Pons (tissue), 1 donor: ENCODE measurements at places on chromosomes 4 and X.
A peak's percentile ranks its signal among the peaks of the same experiment; 100 is the strongest.

DNA sequence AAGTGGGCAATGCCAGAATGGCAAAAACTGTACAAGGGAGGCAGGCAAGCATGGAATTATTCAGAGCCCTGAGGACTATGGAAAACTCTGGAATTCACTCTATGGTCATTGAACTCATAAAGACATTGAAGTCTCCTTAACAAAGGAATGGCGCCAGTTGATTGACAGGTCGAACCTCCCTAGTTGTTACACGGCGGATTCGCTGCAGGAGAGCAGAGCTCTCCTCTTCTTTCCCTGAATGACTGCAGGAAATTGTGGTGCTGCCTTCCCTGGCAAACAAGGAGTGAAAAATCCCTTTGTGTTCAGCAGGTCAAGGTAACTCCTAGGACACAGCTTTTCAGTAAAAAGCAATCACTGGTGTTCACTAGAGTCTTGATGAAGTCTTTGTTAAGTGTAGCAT, 732.8 kb upstream of the FRG1 start:
- DNase-seq: no peak

- DNase-seq: no peak
Measured at GRCh38 chr4:18021470-18021719, 160 bp downstream of the LCORL start.

- DNase-seq: peak; percentile 5
Measured at GRCh38 chr4:8101213-8102075, 57.2 kb downstream of the ABLIM2 start.

GRCh38 chr4:73230865-73231517, 27.6 kb downstream of the ANKRD17 start:
- DNase-seq: no peak

GRCh38 chrX:78659955-78660354, 827 bp upstream of the RTL3 start:
- DNase-seq: no peak

- no peak for DNase-seq
Measured at GRCh38 chr4:172683021-172683420, 485.6 kb upstream of the GALNT7 start.

- no peak for DNase-seq
Measured at GRCh38 chr4:137427411-137427810, 104.9 kb downstream of the PCDH18 start.

GRCh38 chr4:146567396-146567795, 45.7 kb upstream of the SLC10A7 start:
- DNase-seq: no peak

- DNase-seq: peak; percentile 72
Measured at GRCh38 chrX:1661048-1661921, 46.4 kb downstream of the ASMT start.

- DNase-seq: no peak
Measured at GRCh38 chrX:153459986-153460385, 10.4 kb downstream of the HAUS7 start.

DNA sequence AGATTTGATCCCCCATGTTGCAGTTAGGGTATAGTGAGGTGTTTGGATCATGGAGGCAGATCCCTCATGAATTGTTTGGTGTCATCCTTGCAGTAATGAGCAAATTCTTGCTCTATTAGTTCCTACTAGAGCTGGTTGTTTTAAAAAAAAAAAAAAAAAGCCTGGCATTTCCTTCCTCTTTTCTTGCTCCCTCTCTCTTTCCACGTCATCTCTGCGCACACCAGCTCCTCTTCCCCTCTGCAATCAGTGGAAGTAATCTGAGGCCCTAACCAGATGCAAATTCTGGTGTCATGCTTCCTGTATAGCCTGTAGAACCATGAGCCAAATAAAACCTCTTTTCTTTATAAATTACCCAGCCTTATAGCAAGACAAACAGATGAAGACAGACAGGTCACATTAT, 24.5 kb downstream of the WDR17 start:
- no peak for DNase-seq

DNA sequence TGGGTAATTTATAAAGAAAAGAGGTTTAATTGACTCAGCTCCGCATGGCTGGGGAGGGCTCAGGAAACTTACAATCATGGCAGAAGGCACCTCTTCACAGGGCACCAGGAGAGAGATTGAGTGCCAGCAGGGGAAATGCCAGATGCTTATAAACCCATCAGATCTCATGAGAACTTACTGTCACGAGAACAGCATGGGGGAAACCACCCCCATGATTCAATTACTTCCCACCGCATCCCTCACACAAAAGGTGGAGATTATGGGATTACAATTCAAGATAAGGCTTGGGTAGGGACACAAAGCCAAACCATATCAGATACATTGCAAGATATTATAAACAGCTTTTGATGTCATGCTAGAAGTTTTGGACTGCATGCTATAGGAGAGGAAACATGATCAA, 204.3 kb downstream of the VEGFC start:
- DNase-seq: no peak

- DNase-seq: no peak
Measured at GRCh38 chr4:1237981-1238675, 10.8 kb downstream of the CTBP1 start.

- DNase-seq: no peak
Measured at GRCh38 chr4:155974996-155975395, 21.3 kb upstream of the CTSO start.

GRCh38 chr4:23441530-23442069, 448.2 kb downstream of the PPARGC1A start:
- no peak for DNase-seq

GRCh38 chrX:13482746-13483541, 86.5 kb upstream of the EGFL6 start:
- DNase-seq: no peak

- no peak for DNase-seq
Measured at GRCh38 chrX:18619288-18619687, 52.6 kb downstream of the RS1 start.

DNA sequence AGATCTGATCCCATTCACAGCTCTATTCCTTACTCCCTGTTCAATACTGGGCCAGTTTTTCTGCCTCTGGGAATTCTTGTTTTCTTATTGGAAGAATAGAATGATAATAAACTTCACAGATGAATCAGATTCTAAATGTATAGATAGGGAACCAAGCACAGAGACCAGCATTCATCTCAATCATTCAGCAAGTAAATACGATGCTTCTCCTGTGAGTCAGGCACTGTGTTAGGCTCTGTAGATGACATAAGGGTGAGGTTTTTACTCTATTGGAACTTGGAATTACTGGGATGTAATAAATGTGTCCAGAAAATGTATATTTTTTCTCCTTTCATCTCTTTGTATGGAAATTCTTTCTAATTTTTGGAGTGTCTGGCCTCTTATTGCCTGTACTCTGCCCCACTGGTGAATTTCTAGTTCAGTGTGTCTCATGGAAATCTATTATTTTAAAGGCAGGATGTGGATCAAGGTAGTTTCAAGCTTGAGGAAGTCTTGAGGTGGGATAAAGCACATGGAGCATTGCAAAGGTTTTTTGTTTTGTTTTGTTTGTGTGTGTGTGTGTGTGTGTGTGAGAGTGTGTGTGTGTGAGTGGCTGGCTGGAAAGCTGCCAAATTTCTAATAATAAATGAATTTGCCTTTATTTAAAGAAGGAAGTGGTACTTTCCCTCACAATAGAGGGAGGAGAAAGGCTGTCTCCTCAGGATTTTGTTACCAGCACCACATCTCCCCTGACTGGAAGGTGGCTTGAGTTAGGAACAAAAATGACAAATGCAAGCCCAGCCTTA, 117.9 kb upstream of the HS3ST1 start:
- DNase-seq: no peak
